ENCODE measurements at places on chromosomes 16 and 17.
A peak's percentile ranks its signal among the peaks of the same experiment; 100 is the strongest.

GRCh38 chr17:5669191-5669590 lies 84.9 kb upstream of the NLRP1 start:
- DNase-seq, result no peak

- no peak for DNase-seq
Observed at GRCh38 chr17:38881600-38882191, 11.8 kb downstream of the LASP1 start.

GRCh38 chr16:29894352-29894751 lies 5.0 kb downstream of the SEZ6L2 start:
- no peak for DNase-seq

GRCh38 chr16:48421741-48422140 lies 36.5 kb upstream of the SIAH1 start:
- DNase-seq, result no peak

GRCh38 chr17:17568772-17569195 lies 22.7 kb downstream of the PEMT start:
- peak; percentile 17 for DNase-seq

DNA sequence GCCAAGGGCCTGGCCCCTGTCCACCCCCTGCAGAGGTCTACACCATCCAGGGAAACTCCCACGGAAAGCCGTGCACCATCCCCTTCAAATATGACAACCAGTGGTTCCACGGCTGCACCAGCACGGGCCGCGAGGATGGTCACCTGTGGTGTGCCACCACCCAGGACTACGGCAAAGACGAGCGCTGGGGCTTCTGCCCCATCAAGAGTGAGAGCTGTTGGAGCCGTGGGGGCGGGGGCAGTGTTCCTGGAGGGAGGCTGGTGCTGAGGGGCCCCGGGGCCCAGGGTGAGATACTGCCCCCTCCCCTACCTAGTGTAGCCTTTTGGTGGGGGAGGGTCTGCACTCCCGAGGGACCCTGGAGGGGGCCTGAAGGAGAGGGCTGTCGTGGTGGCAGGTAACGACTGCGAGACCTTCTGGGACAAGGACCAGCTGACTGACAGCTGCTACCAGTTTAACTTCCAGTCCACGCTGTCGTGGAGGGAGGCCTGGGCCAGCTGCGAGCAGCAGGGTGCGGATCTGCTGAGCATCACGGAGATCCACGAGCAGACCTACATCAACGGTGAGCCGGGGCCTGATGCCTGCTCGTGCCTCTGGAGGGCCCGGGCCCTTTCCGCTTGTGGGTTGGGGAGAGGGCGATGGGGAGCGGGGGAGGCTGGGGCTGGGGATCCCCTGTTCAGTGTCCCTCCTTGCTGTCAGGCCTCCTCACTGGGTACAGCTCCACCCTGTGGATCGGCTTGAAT lies 38.8 kb downstream of the MRC2 start:
- DNase-seq, result no peak

GRCh38 chr17:42428141-42428944 lies 5.3 kb upstream of the CAVIN1 start:
- no peak for DNase-seq

- no peak for DNase-seq
Observed at GRCh38 chr16:88739139-88739976, 33.1 kb downstream of the CTU2 start.

- DNase-seq, result no peak
Observed at GRCh38 chr16:79165079-79165478, 435.5 kb downstream of the MAF start.

DNA sequence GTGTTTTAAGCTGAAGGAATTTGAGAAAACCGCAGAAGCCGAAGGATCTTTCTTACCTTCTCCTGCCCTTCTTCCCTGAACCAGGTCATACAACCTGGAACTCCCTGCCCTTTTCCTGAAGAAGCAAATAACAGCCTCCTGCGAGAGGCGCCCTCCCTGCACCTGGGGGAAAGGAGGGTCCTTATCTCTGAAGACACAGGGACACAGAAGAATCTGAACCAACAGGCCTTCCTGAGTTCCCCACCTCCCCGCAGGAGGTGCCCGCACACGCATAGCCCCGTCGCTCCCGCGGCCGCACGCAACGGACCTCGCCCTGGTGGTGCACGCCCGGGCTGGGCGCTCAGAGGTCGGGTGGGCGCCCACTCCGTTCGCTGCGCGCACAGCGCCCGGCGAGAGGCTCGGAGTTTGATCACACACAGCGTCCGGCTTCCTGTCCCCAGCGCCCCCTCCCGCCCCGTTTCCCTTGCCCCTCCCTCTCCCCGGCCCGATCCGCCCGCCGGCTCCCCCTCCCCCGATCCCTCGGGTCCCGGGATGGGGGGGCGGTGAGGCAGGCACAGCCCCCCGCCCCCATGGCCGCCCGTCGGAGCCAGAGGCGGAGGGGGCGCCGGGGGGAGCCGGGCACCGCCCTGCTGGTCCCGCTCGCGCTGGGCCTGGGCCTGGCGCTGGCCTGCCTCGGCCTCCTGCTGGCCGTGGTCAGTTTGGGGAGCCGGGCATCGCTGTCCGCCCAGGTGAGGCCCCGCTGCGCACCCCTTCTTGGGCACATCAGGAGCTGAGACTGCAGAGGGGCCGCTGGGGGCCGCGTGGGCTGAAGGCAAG lies at the start of gene TNFSF12:
TSS of gene TNFSF12 (plus strand) at position 474 of the 816 bp plus-strand sequence. CDS start at position 570, 96 bp downstream.
- peak; percentile 44 for DNase-seq

- DNase-seq, result no peak
Observed at GRCh38 chr17:2950846-2951245, 112.6 kb downstream of the OR1D5 start.

DNA sequence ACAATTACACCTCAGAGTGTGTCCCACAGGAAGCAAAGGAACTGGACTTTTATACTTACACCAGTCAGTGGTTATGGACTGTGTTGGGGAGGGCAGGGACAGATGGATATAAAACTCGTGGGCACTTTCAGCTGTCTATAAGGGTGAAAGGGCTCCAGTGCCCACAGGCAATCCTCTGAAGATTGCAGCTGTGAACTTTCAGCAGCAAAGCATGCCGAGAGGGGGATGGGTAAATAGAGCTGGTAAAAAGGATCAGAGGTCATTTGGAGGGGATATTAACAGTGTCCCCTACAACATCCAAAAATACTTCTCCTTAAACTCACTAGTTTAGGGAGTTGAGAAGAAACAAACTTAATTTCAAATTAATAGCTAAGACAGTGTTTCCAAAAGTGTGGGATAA lies 13.3 kb upstream of the RFWD3 start:
- no peak for DNase-seq

DNA sequence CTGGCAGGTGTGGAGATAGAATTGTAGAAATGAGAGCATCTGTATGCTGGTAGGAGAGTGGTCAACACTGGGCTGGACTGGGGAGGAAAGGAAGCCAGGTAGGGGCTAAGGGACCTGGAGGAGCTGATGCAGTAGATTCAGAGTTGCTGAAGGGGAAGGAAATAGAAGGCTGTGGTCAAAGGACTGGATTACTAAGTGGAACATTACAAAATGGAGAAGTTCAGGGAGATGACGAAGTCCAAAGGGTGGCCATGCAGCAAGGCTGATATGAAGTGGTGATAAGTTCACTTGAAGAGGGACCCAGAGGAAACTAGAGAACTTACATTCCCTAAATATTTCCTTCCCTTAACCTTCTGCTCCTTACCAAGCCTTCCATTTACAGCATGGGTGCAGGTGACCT lies 8.6 kb upstream of the CCL2 start:
- no peak for DNase-seq

- no peak for DNase-seq
Observed at GRCh38 chr16:68069511-68070248, 15.5 kb upstream of the NFATC3 start.

- DNase-seq, result no peak
Observed at GRCh38 chr16:75138636-75139035, 9.7 kb upstream of the ZFP1 start.

DNA sequence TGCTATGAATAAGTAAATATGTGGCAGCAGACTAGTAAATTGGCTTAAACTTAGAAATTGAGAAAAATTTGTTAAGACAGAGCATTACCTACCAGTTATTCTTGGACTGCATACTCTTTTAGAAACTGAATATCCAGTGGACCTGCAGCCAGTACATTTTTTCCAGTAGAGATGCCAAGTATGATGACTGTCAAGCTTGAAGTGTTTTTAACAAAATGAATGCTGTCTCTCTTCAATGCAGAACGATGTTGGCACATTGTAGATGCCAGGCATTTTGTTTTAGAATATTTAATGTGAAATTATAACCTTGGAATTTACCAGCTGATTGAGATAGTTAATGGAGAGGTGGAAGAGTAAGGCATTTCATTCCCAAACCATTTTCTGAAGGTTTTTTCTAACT lies 52.5 kb downstream of the NFAT5 start:
- DNase-seq, result no peak

DNA sequence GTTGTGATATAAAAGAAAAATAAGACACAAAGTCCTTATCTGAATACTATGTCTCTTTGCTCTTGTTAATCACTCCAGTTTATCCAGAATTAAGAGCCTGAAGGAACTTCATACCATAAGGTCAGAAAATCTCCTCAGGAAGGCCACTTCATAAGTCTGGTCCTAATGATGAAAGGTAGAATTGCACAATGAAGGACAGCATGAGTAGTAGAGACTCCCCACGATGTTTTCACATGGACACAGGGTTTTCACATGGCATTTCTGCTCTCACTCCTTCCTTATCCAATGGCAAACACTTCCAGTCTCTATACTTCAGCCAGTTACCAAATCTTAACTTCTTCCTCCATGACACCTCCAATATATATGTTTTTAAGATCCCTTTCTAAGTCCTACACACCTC lies 10.2 kb upstream of the C17orf78 start:
- DNase-seq, result no peak

GRCh38 chr16:87324411-87325275 lies 7.5 kb upstream of the C16orf95 start:
- DNase-seq, result peak; percentile 21

DNA sequence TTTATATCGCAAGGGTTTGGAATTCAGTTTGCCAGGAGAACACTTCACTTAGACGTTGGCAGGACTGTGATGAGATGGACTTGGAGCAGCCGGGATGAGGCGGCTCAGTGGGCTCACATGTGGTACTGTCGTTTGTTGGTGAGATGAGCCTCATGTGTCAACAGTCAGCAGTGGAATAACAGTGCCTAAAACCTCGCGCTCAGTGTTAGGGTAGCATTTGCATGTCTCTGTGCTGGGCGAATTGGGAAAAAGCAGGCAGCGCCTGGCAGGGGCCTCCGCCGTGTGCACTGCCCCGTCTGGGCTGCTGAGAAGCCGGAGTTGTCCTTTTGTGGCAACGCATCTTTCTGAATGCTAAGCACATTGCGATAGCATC lies 49.7 kb downstream of the CRISPLD2 start:
- DNase-seq, result no peak
